ENCODE measurements at places on chromosomes 12 and 14.

DNA sequence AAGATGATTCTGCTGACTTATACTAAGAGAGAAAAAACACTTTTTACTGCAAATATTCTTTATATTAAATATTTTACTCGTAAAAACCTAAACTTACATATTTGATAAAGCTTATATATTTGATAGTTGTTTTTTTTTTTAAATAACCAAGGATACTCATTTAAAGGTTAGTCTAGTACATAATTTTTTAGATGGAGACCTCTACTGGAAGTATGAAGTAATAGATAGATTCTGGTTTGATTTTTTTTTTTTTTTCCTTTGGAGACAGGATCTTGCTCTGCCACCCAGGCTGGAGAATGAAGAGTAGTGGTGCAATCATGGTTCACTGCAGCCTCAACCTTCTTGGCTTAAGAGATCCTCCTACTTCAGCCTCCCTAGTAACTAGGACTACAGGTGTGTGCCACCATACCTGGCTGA, 16.4 kb downstream of the ARID2 start:
- no peak for DNase-seq

DNA sequence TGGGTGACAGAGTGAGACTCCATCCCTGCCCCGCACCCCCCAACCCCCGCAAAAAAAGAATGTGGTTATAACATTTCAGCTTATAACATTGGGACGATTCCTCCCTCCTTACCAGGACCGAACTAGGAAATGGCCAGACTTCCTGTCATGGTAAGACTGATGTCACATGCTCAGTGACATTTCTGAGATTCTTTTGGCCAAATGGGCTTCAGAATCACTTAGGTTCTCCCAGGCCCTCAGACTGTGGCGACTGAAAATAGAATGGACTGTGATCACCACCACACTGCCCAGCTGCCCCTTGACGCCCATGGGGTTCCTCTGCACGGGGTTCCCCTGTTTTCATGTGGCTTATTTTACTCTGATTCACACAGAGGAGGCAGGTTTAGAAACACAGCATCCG, 115.0 kb upstream of the EVL start:
- no peak for DNase-seq

DNA sequence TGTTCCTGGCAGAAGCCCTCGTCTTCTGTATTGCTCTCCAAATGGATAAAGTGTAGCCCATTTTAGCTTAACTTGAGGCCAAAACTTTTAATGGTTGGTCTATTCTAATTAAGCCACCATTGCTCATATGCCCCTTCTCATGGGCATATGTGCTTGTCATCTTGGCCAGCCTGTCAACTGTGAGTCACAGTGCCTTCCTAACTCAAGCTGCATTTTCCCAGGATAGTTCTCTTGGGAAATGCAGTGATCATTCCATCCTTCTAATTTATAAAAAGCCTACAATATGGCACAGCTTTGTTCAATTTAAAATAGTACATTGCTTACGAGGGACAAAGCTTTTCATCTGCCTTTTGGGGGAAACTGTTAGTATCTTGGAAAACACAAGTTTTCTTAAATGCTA, 6.6 kb downstream of the PTHLH start:
- DNase-seq: no peak

GRCh38 chr12:5568325-5568981, 136.5 kb downstream of the NTF3 start:
- DNase-seq: no peak

GRCh38 chr12:41634091-41634490, 446.0 kb downstream of the PDZRN4 start:
- DNase-seq: no peak

GRCh38 chr12:129660946-129661345, 242.9 kb downstream of the TMEM132D start:
- no peak for DNase-seq

DNA sequence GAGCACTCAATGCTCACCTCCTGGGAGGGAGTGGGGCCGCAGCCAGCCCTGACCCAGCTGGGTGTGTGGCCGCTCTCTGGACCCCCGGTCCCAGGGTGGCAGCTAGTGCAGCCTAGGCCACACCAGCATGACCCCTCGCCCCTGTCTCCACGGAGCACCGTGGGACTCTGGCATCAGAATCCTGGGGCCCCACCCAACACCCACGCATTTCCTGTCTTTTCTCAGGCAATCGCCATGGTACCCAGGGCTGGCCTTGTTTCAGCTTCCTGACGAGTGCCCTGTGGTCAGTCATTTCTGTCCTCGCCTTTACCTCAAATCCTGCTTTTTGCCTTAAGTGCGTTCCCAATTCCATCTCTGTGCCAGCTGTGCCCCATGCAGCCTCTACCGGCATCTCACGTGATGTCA, 15.9 kb downstream of the PACS2 start:
- no peak for DNase-seq

DNA sequence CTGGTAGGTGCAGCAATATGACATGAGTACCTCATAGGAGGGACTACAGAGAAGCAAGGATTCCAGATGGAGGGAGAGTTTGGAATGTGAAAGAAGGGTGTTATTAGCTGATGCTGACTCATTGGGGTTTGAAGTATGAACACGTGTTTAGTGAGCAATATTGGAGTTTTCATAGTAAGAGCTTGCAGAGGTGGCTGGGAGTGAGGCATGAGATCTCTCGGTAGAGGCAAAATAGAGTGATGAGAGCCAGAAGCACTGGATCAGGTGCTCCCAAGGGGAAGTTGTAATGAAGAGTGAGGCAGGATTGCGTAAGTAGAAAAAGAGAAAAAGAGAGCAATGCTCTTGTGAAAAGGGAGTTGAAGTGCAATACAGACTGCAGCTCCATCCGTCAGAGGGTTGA, 42.1 kb downstream of the MGST1 start:
- DNase-seq: no peak

- DNase-seq: no peak
These were observed 328.8 kb upstream of the DIO3 start for GRCh38 chr14:101232340-101233020.
